ENCODE measurements at places on chromosomes 7 and 10. TPM values are rescaled to one million over a fixed set of nuclear protein-coding genes. Genes with fewer than 3 reads are reported as not detected.

GRCh38 chr7:44875241-44875640, 10.1 kb downstream of the PURB start:
- DNase-seq, result no peak
- H3K36me3 ChIP-seq, result no peaks in the 10 kb centered on the region
- H3K27ac ChIP-seq, result no peak overlapping the region
- H3K4me1 ChIP-seq, result peaks cover 9% of the 10 kb centered on the region

DNA sequence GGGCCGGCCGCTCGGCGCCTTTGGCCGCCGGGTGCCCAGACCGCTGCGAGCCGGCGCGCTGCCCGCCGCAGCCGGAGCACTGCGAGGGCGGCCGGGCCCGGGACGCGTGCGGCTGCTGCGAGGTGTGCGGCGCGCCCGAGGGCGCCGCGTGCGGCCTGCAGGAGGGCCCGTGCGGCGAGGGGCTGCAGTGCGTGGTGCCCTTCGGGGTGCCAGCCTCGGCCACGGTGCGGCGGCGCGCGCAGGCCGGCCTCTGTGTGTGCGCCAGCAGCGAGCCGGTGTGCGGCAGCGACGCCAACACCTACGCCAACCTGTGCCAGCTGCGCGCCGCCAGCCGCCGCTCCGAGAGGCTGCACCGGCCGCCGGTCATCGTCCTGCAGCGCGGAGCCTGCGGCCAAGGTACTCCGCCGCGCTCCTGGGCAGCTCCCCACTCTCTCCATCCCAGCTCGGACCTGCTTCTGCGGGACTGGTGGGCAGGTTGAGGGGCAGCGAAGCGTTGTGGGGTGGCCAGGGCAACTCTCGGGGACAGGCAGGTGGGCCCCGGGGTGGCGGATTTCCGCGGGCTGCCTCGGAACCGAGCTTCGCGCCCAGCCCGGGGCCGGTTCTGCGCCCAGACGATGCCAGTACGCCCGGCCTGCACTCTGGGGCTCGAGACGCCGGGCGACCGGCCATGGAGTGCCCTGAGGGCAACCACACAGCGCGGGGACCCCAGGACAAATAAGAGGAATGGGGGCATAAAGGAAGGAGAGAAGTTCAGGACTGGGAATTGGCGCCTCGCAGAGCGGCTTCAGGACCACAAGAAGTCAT, 578 bp downstream of the HTRA1 start:
- H3K36me3 ChIP-seq, result no peaks in the 10 kb centered on the region
- H3K4me3 ChIP-seq, result peak overlapping the region; percentile 41
- no peak overlapping the region for H3K27ac ChIP-seq
- no peak for DNase-seq

GRCh38 chr10:88537322-88537721, 45.8 kb downstream of the RNLS start:
- H3K4me3 ChIP-seq, result no peak overlapping the region
- no peak overlapping the region for H3K27ac ChIP-seq
- H3K4me1 ChIP-seq, result no peaks in the 10 kb centered on the region
- no peaks in the 10 kb centered on the region for H3K27me3 ChIP-seq

DNA sequence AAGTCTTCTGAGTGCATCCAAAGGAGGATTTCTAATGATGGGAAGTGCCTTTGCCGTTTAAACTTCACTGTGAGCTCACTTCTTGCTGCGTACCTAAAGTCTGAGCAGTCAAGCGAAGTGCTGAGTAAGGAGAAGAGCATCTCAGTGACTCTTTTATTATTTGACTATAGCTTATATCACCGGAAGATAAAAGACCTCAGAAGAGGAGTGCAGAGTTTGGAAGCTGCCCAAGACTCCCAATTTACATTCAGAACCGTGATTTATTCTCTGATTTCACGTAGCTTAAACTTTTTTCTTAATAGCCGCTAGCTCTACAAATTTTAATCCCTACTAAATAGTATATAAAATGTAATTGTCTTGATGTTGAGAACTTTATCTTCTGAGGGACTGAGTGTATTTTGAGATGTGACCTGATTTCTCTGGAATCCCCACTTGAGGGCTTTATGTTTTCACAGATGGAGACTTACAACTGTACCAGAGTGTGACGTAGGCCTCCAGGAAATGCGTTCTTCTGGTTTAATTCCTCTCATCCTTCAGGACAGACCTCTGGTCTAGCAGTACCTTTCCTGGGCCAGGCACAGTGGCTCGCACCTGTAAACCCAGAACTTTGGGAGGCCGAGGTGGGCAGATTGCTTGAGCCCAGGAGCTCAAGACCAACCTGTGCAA, 51.1 kb downstream of the CAMK1D start:
- H3K27me3 ChIP-seq, result no peaks in the 10 kb centered on the region
- no peaks in the 10 kb centered on the region for H3K36me3 ChIP-seq
- H3K27ac ChIP-seq, result no peak overlapping the region
- no peak for DNase-seq
- H3K4me3 ChIP-seq, result no peak overlapping the region

GRCh38 chr10:89305766-89306433, 4.1 kb downstream of the IFIT2 start:
- H3K4me1 ChIP-seq, result peaks cover 27% of the 10 kb centered on the region
- no peak overlapping the region for H3K4me3 ChIP-seq
- H3K36me3 ChIP-seq, result no peaks in the 10 kb centered on the region

STOX1 gene
- 0.33 TPM for total RNA-seq

PRF1 gene
- total RNA-seq, result 18.0 TPM

IFIT1B gene
- total RNA-seq, result not detected

PDK4 gene
- total RNA-seq, result 0.44 TPM
